ENCODE measurements at places on chromosomes 12 and 14.

DNA sequence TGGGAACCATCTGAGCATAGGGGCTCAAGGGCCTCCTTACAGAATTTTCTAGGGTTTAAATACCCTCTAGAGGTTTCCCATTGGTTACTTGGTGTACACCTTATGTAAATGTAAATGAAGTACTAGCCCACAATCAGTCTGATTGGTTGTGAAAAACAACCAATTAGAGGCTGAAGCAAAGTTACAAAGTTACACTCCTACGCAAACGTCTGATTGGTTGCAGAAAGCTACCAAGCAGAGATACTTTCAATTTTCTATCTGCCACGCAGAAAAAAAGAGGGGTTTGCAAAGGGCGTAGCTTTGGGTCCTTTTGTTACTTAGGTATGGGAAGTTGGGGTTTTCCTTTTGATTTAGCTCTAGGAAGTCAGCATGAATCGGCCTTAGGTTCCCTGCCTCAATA lies 1.8 kb upstream of the TMEM19 start:
- DNase-seq = no peak

GRCh38 chr12:69405566-69405865 lies 46.0 kb downstream of the YEATS4 start:
- DNase-seq = peak; percentile 92

- no peak for DNase-seq
Observed at GRCh38 chr12:101527682-101528081, 52.5 kb downstream of the SPIC start.

GRCh38 chr14:87971010-87971409 lies 22.0 kb downstream of the GALC start:
- no peak for DNase-seq

- DNase-seq = no peak
Observed at GRCh38 chr12:71640316-71640715, 23.3 kb downstream of the ZFC3H1 start.
